ENCODE measurements at places on chromosomes 3 and 15. TPM values are rescaled to one million over a fixed set of nuclear protein-coding genes. Genes with fewer than 3 reads are reported as not detected.

The MUC4 gene
- not detected for total RNA-seq

The RTP3 gene
- not detected for total RNA-seq

The RASGRF1 gene
- total RNA-seq, result under 0.01 TPM

The SPATA12 gene
- under 0.01 TPM for total RNA-seq

DNA sequence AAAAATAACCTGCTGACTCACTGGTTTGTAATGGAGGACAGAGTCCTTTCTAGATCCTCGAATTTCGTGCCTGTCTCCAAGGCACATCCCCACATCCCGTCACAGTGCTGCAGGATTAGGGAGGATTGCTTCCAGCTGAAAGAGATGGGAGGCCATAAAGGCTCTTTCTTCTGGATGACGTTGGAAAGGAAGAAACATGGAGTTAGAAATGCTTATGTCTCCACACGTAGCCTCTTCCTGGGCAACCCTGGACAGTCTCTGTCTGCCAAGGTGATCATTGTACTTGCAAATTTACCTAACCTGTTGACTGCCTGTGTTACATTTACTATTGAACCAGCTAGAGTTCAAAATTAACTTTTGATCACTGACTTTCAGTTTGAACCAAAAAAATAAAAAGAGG is 27.6 kb upstream of the VILL start:
- no peak overlapping the region for H3K4me3 ChIP-seq
- H3K36me3 ChIP-seq, result peaks cover 3% of the 10 kb centered on the region
- no peaks in the 10 kb centered on the region for H3K27me3 ChIP-seq
- no peak for DNase-seq
- H3K4me1 ChIP-seq, result peaks cover 4% of the 10 kb centered on the region

GRCh38 chr3:123349201-123349535 is 99.7 kb downstream of the ADCY5 start:
- peaks cover 65% of the 10 kb centered on the region for H3K27me3 ChIP-seq
- no peak overlapping the region for H3K27ac ChIP-seq
- no peak for DNase-seq
- no peaks in the 10 kb centered on the region for H3K4me1 ChIP-seq

DNA sequence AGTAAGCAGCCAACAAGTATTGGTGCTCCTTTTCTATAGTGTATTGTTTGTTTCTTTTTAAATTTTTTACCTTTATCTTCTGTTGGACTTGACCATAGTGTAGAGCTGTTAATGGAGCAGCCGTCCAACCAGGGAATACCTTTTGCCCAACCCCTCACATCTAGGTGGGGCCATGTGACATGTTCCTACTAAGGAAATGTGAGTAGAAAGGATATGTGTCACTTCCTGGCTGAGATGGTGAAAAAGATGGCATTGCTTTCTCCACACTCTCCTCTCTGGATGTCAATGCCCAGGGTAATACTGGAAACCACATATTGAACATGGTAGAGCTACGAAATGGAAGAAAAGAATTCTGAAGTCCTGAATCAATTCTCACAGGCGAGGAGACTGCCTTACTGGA is 218.8 kb downstream of the TBL1XR1 start:
- H3K27ac ChIP-seq, result no peak overlapping the region
- DNase-seq, result no peak
- H3K4me3 ChIP-seq, result no peak overlapping the region
- H3K36me3 ChIP-seq, result no peaks in the 10 kb centered on the region
- no peaks in the 10 kb centered on the region for H3K27me3 ChIP-seq

DNA sequence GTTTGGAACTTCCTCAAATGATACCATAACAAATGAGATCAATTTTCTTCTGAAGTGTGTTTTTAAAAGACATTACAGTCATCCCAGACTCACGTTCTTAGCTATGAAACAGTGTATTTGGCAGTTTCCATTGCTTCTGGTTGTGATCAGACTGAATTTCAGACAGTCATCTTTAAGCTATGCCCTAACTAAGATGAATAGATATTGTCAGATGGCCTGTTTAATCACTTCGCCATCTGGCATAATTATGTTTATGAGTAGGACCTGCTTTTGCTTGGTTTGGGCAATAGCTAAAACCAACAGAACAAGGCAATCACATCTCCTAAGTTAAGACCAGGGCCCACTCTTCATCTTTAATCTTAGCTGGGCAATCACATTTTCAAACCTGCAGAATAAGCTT is 313.1 kb downstream of the SV2B start:
- DNase-seq, result peak; percentile 20
- H3K36me3 ChIP-seq, result no peaks in the 10 kb centered on the region
- no peaks in the 10 kb centered on the region for H3K27me3 ChIP-seq
- H3K4me3 ChIP-seq, result no peak overlapping the region
- H3K27ac ChIP-seq, result no peak overlapping the region

DNA sequence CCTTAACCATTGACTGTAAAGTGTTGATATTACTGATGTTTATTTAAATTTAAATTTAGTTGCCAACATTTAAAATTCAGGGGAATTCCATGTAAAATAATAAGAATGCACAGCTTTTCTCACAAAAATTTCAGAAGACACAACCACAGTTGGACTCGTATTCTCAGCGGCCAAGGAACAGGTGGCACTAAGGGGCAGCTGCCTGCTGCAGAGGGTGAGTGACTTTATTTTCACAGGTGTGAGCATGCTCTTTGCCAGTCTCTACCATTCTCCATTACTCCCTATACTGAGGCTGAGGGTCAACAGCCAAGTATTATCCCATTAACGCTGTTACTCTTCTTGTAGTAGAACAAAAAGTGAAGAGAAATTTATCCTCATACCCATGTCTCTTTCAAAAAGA is 92.1 kb upstream of the GADL1 start:
- H3K4me3 ChIP-seq, result no peak overlapping the region
- peaks cover 3% of the 10 kb centered on the region for H3K27me3 ChIP-seq
- no peak overlapping the region for H3K27ac ChIP-seq

GRCh38 chr3:52291508-52292181 is 4.0 kb downstream of the GLYCTK start:
- no peaks in the 10 kb centered on the region for H3K27me3 ChIP-seq
- peaks cover 14% of the 10 kb centered on the region for H3K36me3 ChIP-seq
- H3K4me3 ChIP-seq, result no peak overlapping the region
- H3K4me1 ChIP-seq, result peaks cover 6% of the 10 kb centered on the region

DNA sequence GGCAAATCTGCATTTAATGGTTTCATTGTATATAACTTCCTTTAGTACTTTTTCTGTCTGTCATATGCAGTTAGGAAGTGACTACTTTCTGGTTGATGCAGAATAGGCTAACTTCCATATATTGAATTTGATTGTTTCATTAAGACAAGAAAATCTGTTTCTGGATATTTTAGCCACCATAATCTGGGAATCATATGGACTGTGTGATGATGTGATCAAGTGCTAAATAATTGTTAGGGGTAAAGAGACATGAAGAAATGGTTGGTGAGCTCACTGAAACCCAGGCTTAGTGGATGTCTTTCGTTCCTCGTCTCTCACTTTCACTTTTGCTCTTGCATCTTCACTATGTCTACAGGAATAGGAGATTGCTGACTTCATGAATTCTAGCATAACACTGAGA is 3.5 kb upstream of the MNS1 start:
- H3K27ac ChIP-seq, result no peak overlapping the region
- peak overlapping the region; percentile 24 for H3K4me3 ChIP-seq
- no peaks in the 10 kb centered on the region for H3K4me1 ChIP-seq
- no peaks in the 10 kb centered on the region for H3K36me3 ChIP-seq

GRCh38 chr3:26574766-26575165 is 47.8 kb upstream of the LRRC3B start:
- H3K4me1 ChIP-seq, result no peaks in the 10 kb centered on the region
- no peak overlapping the region for H3K4me3 ChIP-seq
- DNase-seq, result no peak

DNA sequence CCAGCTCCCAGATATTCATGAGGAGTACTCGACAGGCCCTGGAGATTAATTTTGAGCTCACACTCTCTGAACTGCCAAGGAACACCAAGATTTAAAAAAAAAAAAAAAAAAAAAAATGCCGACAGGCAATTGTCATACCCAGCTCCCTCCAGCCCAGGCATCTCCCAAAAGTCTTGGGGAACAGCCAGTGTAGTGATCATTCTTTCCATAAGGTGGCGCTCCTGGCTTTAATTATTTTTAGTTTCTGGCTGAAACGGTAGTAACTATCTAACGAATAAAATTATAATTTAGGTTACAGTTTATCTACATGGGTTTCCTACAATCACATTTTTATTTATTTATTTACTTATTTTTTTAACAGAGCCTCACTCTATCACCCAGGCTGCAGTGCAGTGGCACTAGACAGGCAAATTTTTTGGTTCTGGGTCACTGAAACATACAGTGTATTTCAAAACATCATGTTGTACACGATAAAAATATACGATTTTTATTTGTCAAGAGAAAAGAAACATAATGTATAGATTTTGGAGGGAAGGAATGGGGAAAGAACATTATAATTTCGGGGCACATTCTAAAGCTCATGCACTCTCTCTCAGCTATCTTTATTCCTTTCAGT is 157.3 kb downstream of the ADAMTS9 start:
- peaks cover 3% of the 10 kb centered on the region for H3K4me1 ChIP-seq
- peaks cover 5% of the 10 kb centered on the region for H3K36me3 ChIP-seq
- H3K4me3 ChIP-seq, result no peak overlapping the region
- DNase-seq, result peak; percentile 50
- no peaks in the 10 kb centered on the region for H3K27me3 ChIP-seq
- H3K27ac ChIP-seq, result 0 out of 2 replicates have a peak overlapping the region, but pooled peaks have one; percentile 22

DNA sequence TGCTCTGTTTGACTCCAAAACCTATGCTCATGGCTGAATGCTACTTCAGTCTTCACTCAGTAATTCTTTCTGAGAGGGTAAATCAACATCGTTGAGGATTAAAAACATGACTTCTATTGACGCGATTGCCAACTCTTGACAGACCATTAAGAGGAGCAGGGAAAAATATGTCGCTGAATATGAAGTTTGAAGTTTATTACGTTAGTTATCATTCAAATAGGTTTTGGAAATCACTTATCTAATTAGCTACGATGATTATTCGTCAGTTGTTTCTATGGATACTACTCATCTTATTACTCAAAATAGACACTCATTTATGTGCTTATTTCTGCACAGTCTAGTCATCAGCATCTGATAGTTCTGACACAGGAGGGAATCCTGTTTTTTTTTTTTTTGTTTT is 279.2 kb upstream of the TBL1XR1 start:
- no peaks in the 10 kb centered on the region for H3K27me3 ChIP-seq
- H3K4me3 ChIP-seq, result no peak overlapping the region
- peaks cover 6% of the 10 kb centered on the region for H3K4me1 ChIP-seq
- DNase-seq, result no peak
- H3K36me3 ChIP-seq, result no peaks in the 10 kb centered on the region

DNA sequence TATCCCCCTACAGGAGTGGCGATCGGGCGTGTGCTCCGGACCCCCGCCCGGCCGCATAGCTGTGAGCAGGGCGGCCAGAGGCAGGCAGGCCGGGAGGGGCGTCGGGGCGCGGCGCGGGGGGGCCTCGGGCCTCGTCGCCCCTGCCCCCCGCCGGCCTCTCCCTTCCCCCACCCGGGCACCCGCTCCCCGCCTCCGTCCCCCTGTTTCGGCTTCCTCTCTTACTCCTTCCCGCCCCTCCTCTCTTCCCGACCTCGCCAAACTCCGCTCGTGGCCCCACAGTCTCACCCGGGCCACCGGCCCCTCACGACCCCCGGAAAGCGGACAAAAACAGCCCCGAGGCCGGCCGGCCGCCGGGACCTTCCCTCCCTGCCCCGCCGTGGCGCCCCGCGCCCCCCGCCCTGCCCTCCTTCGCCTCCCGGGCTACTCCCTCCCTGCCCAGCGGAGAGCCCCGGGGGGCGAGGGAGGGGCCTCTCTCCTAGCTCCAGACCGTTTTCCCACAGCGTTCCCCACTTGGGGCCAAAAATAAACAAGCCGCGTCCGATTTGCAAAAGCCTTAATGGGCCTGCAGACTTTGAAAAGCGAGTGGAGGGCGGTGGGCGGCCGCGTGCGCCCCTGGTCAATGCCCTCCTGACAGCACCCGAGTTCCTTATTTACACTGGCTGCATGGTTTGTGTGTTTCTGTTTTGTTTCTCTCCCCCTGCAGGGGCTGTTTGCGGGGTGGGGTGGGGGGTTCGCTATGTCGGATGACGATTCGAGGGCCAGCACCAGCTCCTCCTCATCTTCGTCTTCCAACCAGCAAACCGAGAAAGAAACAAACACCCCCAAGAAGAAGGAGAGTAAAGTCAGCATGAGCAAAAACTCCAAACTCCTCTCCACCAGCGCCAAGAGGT is 1.0 kb downstream of the UBE2E1 start:
- DNase-seq, result no peak
- peak overlapping the region; percentile 46 for H3K4me3 ChIP-seq
- H3K36me3 ChIP-seq, result peaks cover 5% of the 10 kb centered on the region
- H3K27me3 ChIP-seq, result no peaks in the 10 kb centered on the region

- DNase-seq, result no peak
- no peaks in the 10 kb centered on the region for H3K27me3 ChIP-seq
- H3K36me3 ChIP-seq, result no peaks in the 10 kb centered on the region
- no peak overlapping the region for H3K27ac ChIP-seq
Measured at GRCh38 chr3:12983319-12983718, 89.9 kb downstream of the IQSEC1 start.

GRCh38 chr15:90165659-90166489 is 35.3 kb upstream of the SEMA4B start:
- peaks cover 5% of the 10 kb centered on the region for H3K4me1 ChIP-seq
- H3K36me3 ChIP-seq, result no peaks in the 10 kb centered on the region
- H3K27ac ChIP-seq, result peak overlapping the region; percentile 50
- peak; percentile 100 for DNase-seq
- no peak overlapping the region for H3K4me3 ChIP-seq
- H3K27me3 ChIP-seq, result no peaks in the 10 kb centered on the region

DNA sequence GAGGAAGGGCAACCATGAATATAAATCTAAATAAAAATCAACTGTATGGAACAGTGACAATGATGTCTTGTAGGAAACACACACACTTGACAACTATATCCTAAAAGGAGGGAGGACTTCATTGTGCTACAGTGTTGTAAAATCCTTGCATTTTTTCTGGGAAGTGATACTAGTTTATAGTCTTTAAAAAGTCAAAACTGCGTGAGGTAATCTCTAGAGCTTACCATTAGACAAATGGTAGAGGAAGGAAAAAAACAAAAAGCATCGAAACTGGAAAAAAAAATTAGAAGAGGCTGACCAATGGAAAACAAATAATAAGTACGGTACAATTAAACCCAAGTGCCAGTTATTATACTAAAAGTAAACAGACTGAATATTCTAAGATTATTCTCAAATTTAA is 38.7 kb downstream of the CHSY1 start:
- H3K27ac ChIP-seq, result no peak overlapping the region
- H3K4me1 ChIP-seq, result peaks cover 8% of the 10 kb centered on the region
- H3K4me3 ChIP-seq, result no peak overlapping the region
- no peak for DNase-seq
- H3K36me3 ChIP-seq, result peaks cover 13% of the 10 kb centered on the region

- no peak for DNase-seq
- H3K27ac ChIP-seq, result no peak overlapping the region
- no peaks in the 10 kb centered on the region for H3K4me1 ChIP-seq
- H3K4me3 ChIP-seq, result no peak overlapping the region
- H3K27me3 ChIP-seq, result no peaks in the 10 kb centered on the region
- H3K36me3 ChIP-seq, result no peaks in the 10 kb centered on the region
Measured at GRCh38 chr15:61421470-61421869, 192.4 kb upstream of the RORA start.
